Activated T-cell treated with anti-CD3 and anti-CD28 coated beads for 1 hour (primary cell): ENCODE measurements at places on chromosomes 4 and X.

GRCh38 chr4:180081072-180081471, 2162.1 kb upstream of the TENM3 start:
- no peak for DNase-seq

GRCh38 chr4:187124331-187124730, 400.7 kb upstream of the FAT1 start:
- DNase-seq: no peak

DNA sequence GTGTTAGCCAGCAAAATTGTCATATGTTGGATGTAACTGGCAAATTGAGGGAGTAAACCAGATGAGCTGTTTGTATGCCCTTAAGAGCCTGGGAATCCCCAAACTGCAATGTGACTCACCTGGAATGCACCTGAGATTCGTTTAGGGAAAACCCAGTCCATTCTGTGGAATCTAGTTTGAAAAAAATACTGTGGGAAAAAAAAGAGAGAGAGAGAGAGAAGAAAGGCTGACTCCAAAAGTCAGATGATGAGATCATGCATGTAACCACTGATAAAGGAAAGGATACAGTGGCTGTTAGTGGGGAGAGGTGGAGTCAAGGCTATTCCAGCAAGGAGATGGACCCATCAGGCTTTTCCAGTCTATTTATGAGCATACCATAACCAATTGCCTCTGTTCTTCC, 48.5 kb downstream of the SLC9A7 start:
- no peak for DNase-seq

- no peak for DNase-seq
Measured at GRCh38 chr4:100882661-100883060, 364.8 kb upstream of the EMCN start.

- DNase-seq: no peak
Measured at GRCh38 chr4:23122666-23123400, 430.1 kb downstream of the GBA3 start.

DNA sequence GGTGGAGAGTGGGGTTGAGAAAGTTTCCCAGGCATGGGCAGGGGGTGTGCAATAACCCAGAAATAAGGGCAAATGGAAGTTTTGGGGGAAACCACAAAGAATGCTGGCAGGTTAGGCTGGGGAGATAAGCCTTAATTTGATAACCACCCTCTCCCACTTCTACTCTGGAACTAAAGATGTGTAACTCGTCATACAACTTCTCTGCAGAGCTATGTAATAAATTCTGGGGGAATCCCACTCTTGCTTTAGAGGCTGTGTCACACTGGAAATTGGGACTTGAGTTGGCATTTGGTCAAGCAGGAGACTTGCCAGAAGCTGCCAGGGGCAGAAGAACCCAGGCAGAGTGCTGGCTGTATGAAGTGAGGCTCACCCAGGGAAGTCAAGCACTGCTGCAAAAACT, 170.9 kb upstream of the CPEB2 start:
- DNase-seq: no peak

DNA sequence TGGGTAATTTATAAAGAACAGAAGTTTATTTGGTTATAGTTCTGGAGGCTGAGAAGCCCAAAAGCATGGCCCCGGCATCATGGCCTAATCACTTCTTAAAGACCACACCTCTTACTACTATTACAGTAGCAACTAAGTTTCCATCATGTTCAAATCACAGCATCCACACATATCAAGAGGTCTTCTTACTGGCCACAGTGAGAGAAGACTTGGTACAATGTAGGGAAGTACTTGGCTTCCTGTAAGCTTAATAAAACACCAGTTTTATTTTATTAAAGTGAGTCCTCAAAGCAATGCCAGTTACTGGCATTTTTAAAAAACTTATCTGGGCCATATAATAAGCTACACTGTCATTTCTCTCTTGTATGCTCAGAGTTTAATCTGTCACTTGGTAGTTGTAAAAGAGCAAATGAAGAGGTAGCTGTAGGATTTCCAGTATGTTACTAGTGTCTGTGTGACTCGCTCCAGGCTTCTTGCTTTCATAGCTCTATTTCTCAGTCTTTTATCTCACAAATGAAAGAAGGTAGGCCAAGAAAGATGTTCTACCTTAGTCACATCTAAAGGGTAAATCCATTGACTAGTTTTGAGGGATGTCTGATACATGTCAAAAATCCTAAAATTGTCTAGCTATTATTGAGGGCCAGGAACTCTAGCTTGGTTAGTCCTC, 159.2 kb upstream of the CPEB2 start:
- no peak for DNase-seq

DNA sequence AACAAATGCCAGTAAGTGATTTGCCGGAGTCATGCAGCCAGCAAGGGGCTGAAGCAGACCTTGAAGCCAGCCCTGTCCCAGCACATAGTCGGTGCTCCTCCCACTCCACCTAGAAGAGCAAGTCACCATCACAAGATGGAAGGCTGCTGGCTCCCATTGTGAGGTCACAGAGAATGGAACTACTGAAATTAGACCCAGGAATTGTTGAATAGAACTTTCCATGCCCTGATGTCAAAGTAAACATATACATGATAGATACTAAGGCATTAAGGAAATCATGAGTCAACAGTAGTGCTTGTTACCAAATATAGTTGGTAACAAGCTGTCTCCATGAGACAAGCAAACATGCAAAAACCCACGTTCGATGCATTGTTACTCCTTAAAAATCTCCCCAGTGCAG, 177.1 kb upstream of the MID1 start:
- no peak for DNase-seq
